Endodermal cell (in vitro differentiated cells): ENCODE measurements at places on chromosomes 2 and 18. TPM values are rescaled to one million over a fixed set of nuclear protein-coding genes. Genes with fewer than 3 reads are reported as not detected.

The TBR1 gene
- 1.2 to 5.7 TPM (median 2.0 TPM) in 3 replicates for total RNA-seq

DNA sequence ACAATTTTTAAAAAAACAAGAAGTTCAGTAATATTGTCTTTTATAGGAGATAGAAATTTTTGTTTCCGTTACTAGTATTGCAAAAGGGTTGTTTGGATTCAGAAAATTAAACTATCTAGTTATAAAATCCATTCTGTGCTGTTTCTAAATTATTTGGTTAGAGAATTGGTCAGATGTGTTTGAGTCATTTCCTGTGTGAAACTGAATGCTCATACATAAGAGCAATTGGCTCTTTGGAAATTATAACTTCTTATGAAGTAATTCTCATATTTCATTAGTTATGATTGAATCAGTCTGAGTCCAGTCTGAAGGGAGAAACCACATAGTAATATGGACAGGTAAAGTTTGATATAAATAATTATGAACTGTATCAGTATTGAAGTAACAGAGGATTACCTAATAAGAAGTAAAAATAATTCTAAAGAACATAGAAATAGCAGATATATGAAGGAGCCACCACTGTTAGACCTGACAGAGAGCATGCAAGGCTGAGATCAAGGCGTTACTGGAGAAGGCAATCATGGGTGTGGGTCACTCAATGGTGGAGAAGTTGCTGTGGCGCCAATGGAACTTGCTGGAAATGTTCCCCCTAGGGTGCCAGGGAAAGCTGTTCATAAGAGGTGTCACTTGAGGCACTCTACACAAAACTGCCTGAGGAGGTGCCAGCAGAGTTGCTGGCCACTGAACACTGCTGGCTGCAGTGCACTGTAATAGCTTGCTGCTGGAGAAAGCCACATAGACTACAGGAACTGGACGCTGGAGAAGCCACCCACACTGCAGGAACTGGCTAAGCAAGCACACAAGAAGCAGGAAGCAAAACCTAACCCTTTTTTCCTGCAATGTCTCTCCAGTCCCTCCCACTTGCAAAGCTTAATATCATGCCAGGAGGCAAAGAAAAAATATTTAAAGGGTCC lies 18.0 kb upstream of the FAP start:
- no peak for DNase-seq

- no peak for DNase-seq
These were observed 3.6 kb downstream of the STARD7 start for GRCh38 chr2:96204836-96205624.

DNA sequence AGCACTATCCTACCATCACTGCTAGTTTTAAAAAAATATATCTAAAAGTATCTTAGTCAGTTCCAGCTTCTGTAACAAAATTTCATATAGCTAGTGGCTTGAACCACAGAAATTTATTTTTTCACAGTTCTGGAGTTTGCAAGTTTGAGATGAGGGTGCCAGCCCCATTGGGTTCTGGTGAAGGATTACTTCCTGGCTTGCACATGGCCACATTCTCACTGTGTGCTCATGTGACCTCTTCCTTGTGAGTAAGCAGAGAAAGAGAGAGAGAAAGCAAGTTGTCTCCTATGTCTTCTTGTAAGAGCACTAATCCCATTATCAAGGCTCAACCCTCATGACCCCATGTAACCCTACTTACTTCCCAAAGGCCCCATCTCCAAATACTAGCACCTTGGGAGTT lies 158.9 kb downstream of the DOK6 start:
- no peak for DNase-seq

The MEP1B gene
- not detected in 2 replicates for total RNA-seq
